Activated naive CD4-positive, alpha-beta T cell treated with anti-CD3 and anti-CD28 coated beads for 36 hours (primary cell): ENCODE measurements at places on chromosomes 12 and 14. TPM values are rescaled to one million over a fixed set of nuclear protein-coding genes. Genes with fewer than 3 reads are reported as not detected.

GRCh38 chr12:131129839-131130238 lies 176.1 kb downstream of the ADGRD1 start:
- no peak for DNase-seq

- peak; percentile 30 for DNase-seq
These were observed 1.1 kb upstream of the ARG2 start for GRCh38 chr14:67618617-67619063.

Gene CISTR
- not detected for total RNA-seq

GRCh38 chr14:90387206-90387760 lies 9.5 kb upstream of the CALM1 start:
- no peak for DNase-seq

GRCh38 chr14:37089410-37089809 lies 83.0 kb downstream of the SLC25A21 start:
- DNase-seq = no peak

GRCh38 chr12:65313719-65314317 lies 35.3 kb downstream of the MSRB3 start:
- no peak for DNase-seq

GRCh38 chr12:24815114-24815423 lies 133.8 kb downstream of the BCAT1 start:
- DNase-seq = no peak

DNA sequence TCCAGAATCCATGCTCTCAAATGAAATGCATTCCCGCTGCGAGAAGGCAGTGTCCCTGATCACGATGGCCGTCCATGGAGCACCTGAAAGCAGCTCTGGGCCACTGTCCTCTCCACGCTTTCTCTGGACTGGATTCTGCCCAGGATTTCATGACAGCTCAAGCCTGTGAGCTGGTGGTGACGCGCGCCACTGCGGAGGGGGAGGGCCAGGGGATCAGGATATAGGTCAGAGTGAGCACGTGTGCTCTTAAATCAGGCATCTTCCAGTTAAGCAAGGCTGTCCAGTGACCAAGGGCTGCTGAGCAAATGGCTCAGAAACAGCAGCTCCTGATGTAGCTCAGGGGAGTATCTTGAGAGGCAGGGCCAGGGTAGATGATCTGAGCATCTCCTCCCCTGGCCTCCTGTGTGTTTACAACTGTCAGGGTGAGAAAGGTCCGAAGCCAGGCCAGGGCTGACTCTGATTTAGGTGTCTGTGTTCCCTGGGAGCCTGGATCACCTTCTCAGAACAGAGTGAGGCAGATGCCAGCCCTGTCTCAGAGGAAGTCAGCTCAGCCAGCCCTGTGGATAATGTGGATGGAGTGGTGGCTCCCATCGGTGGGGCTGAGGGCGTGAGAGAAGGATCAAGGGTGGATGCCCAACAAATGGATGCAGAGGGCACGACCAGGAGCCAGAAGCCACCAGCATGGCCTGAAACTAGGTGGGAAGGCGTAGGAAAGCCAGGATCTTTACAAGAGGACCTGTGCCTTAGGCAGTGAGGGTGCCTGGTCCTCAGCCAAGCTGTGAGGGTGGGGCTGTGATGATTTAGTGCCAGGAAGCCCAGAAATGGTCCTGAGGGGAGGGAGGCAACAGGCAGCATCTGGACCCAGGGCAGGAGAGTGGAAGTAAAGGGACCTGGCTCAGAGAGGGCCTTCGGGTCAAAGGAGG lies 55.3 kb downstream of the ELK3 start:
- no peak for DNase-seq

Gene CLEC4D
- total RNA-seq = not detected

DNA sequence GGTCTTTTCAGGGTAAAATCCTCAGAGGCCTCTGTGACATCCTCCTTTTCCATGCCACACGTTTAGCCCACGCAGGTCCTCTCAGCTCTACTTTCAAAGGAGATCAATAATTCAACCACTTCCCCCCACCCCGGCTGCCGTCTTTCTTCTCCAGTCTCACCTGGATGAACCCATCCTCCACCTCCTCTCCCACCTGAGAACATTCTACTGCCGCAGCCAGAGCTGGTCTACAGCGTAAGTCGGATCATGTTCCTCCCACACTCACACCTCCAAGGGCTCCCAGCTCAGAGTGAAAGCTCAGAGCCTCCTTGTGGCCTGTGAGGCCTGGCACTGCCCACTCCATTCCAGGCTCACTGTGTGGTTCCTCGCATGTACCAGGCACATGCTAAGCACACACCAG lies 246.6 kb downstream of the CHST11 start:
- no peak for DNase-seq

DNA sequence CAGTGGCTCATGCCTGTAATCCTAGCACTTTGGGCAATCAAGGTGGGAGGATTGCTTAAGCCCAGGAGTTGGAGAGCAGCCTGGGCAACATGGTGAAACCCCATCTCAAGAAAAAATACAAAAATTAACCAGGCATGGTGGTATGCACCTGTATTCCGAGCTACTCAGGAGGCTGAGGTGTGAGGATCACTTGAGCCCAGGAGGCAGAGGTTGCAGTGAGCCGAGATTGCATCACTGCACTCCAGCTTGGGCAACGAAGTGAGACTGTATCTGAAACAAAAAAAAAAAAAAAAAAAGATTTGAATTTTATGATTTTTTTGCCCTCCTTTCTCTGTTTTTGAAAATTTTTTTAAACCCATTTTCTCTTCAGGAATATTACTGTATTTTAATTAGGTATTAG lies 17.7 kb downstream of the C12orf75 start:
- DNase-seq = no peak

DNA sequence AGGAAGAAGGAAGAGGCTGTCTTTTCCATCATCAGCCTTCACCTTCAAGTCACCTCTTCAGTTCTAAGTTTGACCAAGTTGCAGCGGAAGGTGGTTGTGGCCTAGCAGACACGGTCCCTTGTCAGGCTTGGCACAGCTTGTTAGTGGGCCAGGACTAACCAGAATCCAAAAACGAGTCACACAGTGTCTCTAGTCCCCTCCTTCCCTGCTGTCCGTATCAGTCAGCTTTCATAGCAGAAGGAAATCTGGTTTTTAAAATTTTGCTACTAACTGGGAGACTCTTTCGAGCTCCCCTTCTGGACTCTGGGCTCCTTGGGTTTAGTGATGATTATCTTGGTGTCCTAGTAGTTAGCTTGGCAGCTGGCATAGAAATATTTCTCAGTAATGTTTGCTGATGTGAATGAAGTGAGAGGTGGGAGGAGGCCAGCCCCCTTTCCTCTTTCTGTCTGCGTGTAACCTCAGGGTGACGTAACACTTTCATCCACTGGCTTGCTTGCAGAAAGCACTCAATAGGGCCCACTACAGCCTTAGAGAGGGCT lies 3.8 kb downstream of the ETV6 start:
- peak; percentile 65 for DNase-seq

DNA sequence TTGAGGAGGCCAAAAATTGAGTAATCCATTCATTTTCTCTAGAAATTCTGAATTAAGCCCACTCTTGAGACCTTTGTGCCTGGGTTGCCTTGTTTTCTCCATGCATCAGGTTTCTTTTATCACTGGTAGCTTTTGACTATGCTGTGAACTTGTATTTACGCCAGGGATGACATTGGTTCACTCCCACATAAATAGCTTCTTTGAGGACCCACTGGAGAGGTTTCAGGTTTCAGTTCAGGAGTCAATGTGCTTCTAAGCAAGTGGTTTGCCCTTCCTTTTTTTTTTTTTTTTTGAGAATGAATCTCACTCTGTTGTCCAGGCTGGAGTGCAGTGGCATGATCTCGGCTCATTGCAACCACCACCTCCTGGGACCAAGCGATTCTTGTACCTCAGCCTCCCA lies 10.2 kb upstream of the SLC17A8 start:
- DNase-seq = no peak

Gene C1QL4
- not detected for total RNA-seq

- peak; percentile 76 for DNase-seq
These were observed 3.4 kb upstream of the DHH start for GRCh38 chr12:49098035-49098451.

DNA sequence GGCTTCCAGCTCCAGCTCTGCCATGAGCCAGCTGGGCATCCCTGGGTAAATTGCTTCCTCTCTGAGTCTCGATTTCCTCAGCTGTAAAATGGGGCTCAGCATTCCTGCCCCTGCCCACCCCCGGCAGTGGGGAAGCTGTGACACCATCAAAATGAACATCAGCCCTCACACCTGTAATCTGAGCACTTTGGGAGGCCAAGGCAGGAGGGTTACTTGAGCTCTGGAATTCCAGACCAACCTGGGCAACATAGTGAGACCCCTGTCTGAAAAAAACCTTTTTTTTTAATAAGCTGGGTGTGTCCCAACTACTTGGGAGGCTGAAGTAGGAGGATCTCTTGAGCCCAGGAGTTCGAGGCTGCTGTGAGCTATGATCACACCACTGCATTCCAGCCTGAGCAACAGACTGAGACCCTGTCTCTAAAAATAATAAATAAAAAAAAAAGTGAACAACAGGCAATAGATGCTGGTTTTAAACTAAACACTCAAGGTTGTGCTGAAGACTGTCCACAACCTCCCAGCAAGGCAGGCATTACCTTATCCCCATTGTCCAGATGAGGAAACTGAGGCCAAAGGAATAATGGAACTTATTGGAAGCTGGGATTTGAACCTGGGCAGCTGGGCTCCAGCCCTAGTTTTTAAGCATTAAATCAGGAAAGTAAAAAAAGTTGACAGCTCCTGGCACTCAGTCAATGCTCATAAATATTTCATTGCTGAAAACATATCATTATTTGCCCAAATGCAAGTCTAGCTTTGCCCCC lies 4.3 kb downstream of the TRPV4 start:
- DNase-seq = no peak

- no peak for DNase-seq
These were observed 2.2 kb downstream of the CLEC14A start for GRCh38 chr14:38253676-38254075.

DNA sequence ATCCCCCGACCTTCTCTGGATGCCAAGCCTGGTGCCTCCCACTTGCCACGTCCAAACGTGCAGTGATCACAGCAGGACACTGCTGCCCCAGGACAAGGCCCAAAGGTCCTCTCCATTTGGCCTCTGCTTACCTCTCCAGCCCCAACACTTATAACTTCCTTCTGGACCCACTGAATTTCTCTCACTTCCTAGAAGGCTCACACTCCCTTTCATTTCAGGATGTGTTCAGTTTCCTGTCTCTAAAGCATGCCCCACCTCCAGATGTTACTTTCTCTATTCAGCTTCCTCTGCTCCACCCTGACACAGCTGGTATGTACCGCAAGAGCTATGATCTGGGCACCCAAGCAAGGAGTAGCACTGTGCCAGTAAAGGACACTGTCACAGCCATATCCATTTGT lies 33.0 kb downstream of the CDKL1 start:
- DNase-seq = peak; percentile 74

Gene NFATC4
- 0.15 TPM for total RNA-seq

GRCh38 chr12:58976146-58976545 lies 55.8 kb upstream of the LRIG3 start:
- DNase-seq = no peak

DNA sequence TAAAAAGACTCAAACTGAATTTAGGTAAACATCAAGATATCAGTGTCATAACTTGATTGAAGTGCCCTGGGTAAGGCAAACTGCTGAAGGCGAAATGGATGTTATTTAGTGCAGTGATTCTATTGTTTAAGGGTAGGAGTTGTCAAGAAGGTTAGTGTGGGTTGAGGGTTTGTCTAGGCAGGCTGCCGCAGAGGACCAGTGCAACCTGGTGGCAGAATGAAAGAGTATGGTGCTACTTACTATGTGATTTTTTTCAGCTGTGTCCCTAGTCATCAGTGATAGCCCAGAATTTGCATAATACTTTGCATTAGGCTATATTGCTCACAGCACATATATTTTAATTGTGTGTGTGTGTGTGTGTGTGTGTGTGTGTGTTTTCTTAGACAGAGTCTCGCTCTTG lies 1127.0 kb downstream of the GALC start:
- no peak for DNase-seq

Gene TAS2R50
- total RNA-seq = 0.36 TPM

DNA sequence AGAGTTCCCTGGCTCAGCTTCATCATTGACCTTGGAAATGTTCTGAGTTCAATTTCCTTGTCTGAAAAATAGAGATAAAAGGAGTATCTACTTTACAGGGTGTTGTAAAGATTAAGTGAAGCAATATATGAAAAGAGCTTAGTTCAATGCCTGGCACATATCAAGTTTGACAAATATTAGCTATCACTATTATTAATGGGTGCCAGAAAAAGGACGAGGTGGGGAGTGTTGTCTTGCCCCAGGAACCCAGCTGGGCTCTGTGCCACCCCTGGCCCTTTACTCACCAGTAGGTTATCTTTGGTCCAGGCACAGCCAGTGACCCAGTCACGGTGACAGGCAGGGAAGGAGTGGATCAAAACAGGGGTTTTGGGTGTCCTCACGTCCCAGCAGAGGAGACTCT lies 32.0 kb downstream of the PARP2 start:
- DNase-seq = no peak

Gene PTPRO
- total RNA-seq = 0.25 TPM

Gene MEG3
- not detected for total RNA-seq

DNA sequence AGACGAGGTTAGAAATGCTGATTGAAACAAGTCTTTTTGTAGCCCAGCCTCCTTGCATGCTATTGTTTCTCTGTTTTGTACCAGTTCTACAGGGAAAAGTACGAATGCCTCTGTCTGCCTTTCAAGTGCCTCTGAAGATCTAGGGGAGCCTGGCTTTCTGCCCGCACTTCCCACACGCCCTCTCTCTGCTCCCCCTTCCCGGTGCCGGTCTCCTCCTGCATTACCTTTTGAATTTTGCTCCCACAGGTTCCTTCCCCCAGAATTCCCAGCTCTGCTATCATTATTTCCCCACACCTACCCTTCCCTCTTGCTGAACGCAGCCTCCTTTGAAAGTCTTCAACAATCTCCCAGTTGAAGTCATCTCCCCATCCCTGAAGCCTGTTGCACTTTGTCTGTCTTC lies 689.7 kb downstream of the BCL11B start:
- no peak for DNase-seq

Gene DCN
- total RNA-seq = not detected

Gene LBHD2
- not detected for total RNA-seq

Gene ITGB7
- 32.3 TPM for total RNA-seq

Gene RTL1
- not detected for total RNA-seq

Gene SLC10A1
- total RNA-seq = not detected

Gene TSPAN11
- not detected for total RNA-seq

Gene TMTC1
- not detected for total RNA-seq

Gene ARG2
- total RNA-seq = 20.8 TPM

- no peak for DNase-seq
These were observed 168.7 kb upstream of the TMCC3 start for GRCh38 chr12:94819011-94819410.

Gene GUCY2C
- not detected for total RNA-seq

Gene SNRNP35
- 21.8 TPM for total RNA-seq

GRCh38 chr14:104931771-104932675 lies 7.3 kb downstream of the PLD4 start:
- DNase-seq = no peak
